HFFc6 (cell line): ENCODE measurements at places on chromosomes 4 and X. TPM values are rescaled to one million over a fixed set of nuclear protein-coding genes. Genes with fewer than 3 reads are reported as not detected.
A peak's percentile ranks its signal among the peaks of the same experiment; 100 is the strongest.

DNA sequence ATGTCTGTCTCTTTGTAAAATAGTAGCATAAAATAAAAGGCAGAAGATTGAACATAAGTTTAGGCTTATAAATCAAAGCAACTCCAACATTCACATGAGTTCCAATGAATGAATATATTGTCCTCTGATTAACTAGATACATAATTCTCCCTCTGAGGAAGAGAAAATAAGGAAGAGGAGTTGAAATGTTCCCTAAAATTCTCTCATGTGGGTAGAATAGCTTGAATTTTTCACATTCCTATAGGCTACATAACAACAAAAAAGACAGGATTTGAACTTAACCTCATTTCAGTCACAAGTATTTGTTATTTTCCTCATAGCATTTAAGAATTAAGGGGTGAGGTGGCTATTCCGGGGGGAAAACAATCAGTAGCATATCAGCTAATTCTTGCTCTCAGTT lies 462.4 kb upstream of the NDST4 start:
- no peak overlapping the region for H3K4me3 ChIP-seq
- H3K36me3 ChIP-seq: no peaks in the 10 kb centered on the region
- no peaks in the 10 kb centered on the region for H3K4me1 ChIP-seq

- DNase-seq: no peak
- no peak overlapping the region for H3K4me3 ChIP-seq
- no peak overlapping the region for H3K27ac ChIP-seq
- H3K36me3 ChIP-seq: no peaks in the 10 kb centered on the region; the same call in 1 of the 2 replicates
These were observed 52.8 kb upstream of the TEX13A start for GRCh38 chrX:105273326-105273725.

- H3K4me1 ChIP-seq: peaks cover 21% of the 10 kb centered on the region
- no peak overlapping the region for H3K27ac ChIP-seq
- no peak overlapping the region for H3K4me3 ChIP-seq
- H3K36me3 ChIP-seq: no peaks in the 10 kb centered on the region
- DNase-seq: no peak
These were observed 4.4 kb downstream of the GPRIN3 start for GRCh38 chr4:89303177-89303576.

DNA sequence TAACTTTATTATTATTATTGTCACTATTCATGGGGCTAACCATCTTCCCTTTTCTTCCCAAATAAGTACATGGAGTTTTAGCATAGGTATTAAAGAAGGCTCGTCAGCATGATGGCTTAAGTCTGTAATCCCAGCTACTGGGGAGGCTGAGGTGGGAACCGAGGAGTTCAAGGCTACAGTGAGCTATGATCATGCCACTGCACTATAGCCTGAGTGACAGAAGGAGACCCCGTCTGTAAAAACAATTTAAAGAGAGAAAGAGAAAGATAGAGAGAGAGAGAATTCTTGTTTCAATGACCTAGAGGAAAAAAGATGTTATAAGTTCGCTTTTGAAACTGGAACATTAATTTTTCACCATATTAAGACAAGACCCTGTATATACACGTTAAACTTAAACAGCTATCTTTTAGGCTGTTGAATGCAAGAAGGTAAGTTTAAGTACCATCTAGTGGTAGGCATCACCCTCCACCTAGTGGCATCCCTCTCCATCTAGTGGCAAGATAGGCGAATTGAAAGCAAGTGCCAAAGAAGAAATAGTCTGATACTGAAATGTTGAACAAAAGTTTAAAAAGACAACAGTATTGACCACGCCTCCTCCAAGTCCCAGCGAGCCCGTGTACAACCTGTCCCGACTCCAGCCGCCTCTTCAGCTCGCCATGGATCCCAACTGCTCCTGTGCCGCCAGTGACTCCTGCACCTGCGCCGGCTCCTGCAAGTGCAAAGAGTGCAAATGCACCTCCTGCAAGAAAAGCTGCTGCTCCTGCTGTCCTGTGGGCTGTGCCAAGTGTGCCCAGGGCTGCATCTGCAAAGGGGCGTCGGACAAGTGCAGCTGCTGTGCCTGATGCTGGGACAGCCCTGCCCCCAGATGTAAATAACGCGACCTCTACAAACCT lies 26.0 kb upstream of the YTHDC1 start:
- no peak overlapping the region for H3K27ac ChIP-seq
- DNase-seq: peak; percentile 68
- no peaks in the 10 kb centered on the region for H3K36me3 ChIP-seq
- H3K4me3 ChIP-seq: peak overlapping the region; percentile 80

DNA sequence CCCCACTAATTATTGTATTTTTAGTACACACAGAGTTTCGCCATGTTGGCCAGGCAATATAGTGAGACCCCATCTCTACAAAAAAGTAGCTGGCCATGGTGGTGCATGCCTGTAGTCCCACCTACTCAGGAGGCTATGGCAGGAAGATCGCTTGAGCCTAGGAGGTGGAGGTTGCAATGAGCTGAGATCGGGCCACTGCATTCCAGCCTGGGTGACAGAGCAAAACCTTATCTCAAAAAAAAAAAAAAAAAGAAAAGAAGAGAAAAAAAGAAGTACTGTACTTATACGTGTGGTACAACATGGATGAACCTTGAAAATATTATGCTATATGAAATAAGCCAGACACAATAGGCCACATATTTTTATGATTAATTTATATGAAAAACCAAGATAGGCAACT lies 9.9 kb upstream of the WDR45 start:
- no peak overlapping the region for H3K4me3 ChIP-seq
- H3K27ac ChIP-seq: no peak overlapping the region
- no peaks in the 10 kb centered on the region for H3K4me1 ChIP-seq
- H3K27me3 ChIP-seq: no peaks in the 10 kb centered on the region
- no peak for DNase-seq
- H3K36me3 ChIP-seq: no peaks in the 10 kb centered on the region

- H3K4me1 ChIP-seq: no peaks in the 10 kb centered on the region
- H3K27ac ChIP-seq: no peak overlapping the region
These were observed 59.1 kb downstream of the TEX13C start for GRCh38 chrX:125378770-125379169.

DNA sequence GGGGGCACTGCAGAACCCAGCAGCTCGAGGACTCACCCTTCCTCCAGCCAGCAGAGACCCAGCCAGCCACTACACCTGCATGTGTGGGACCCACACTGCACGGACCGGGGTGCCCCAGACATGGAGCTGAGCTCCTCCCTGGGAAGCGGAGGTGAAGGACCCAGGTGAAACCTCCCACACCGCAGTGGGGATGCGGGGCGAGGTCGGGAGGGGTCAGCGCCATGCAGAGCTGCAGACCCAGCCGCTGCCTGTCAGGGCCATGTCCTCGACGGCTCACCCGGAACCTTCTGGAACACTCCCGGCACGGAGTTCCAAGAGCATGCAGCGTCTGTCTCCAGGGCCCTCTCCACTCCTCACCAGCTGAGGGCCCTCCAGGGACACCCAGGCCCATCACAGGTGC lies 42.6 kb downstream of the GAK start:
- no peaks in the 10 kb centered on the region; the same call in 1 of the 2 replicates for H3K27me3 ChIP-seq
- no peak for DNase-seq
- no peak overlapping the region for H3K27ac ChIP-seq
- H3K36me3 ChIP-seq: peaks cover 19% of the 10 kb centered on the region
- no peak overlapping the region for H3K4me3 ChIP-seq
- H3K4me1 ChIP-seq: no peaks in the 10 kb centered on the region

GRCh38 chr4:174681723-174682300 lies 147.2 kb downstream of the GLRA3 start:
- no peaks in the 10 kb centered on the region for H3K36me3 ChIP-seq
- no peak overlapping the region for H3K27ac ChIP-seq
- no peaks in the 10 kb centered on the region for H3K4me1 ChIP-seq
- peaks cover 1% of the 10 kb centered on the region; the same call in 1 of the 2 replicates for H3K27me3 ChIP-seq
- H3K4me3 ChIP-seq: no peak overlapping the region
- no peak for DNase-seq

DNA sequence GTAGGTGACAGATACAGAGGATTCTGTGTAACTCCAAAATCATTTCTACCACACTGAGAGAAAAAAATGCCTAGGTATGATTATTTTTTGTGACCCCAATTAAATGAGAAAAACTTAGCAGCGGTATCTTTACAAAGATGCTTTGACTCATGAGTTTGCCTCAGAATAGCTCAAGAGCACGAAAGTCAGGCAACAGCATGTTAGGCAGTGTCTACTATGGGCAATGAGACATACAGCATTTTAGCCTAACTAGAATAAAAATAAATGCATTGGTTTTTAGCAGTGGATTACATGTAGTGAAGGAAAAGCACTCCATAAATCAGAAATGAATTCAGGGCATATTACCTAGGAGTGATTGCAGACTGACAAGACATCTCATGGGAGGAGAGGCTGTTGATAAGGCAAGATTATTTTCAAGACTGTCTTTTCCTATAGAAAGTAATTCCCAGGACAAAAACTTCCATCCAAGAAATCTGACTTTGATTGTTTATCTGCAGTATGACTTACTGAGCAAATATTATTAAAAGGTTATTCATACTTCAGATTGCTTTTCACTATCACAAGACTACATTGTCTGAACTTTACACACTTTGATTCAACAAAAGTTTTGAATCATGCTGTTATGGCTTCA lies 3.6 kb downstream of the ANXA10 start:
- H3K4me1 ChIP-seq: peaks cover 55% of the 10 kb centered on the region
- DNase-seq: no peak
- H3K36me3 ChIP-seq: no peaks in the 10 kb centered on the region
- no peak overlapping the region for H3K4me3 ChIP-seq

GRCh38 chrX:119871245-119871598 lies 311 bp downstream of the RNF113A start:
- H3K4me3 ChIP-seq: peak overlapping the region; percentile 97
- H3K36me3 ChIP-seq: peaks cover 5% of the 10 kb centered on the region; the same call in 1 of the 2 replicates
- peaks cover 16% of the 10 kb centered on the region for H3K4me1 ChIP-seq
- peak overlapping the region; percentile 93 for H3K27ac ChIP-seq
- DNase-seq: no peak
- peaks cover 1% of the 10 kb centered on the region; the same call in 1 of the 2 replicates for H3K27me3 ChIP-seq

GRCh38 chr4:2251795-2252529 lies 9.9 kb downstream of the MXD4 start:
- H3K4me3 ChIP-seq: no peak overlapping the region
- H3K4me1 ChIP-seq: no peaks in the 10 kb centered on the region
- H3K27ac ChIP-seq: no peak overlapping the region
- no peaks in the 10 kb centered on the region for H3K27me3 ChIP-seq

SPATA18 gene
- total RNA-seq: 4.7 to 13.7 TPM (median 10.2 TPM) in 3 replicates

SPANXN1 gene
- total RNA-seq: not detected in 2 replicates

CLCN4 gene
- not detected in 3 replicates for total RNA-seq

GPR119 gene
- total RNA-seq: not detected in 3 replicates

FMR1 gene
- 16.5 and 18.5 TPM in 2 replicates for total RNA-seq

C4orf36 gene
- total RNA-seq: 1.6 to 2.5 TPM (median 2.0 TPM) in 3 replicates

KIAA1210 gene
- not detected in 3 replicates for total RNA-seq
